ENCODE measurements at places on chromosomes 1 and 21. TPM values are rescaled to one million over a fixed set of nuclear protein-coding genes. Genes with fewer than 3 reads are reported as not detected.

Gene GFI1
- total RNA-seq: 3.1 TPM

Gene C1orf116
- 190 TPM for total RNA-seq

GRCh38 chr1:27858072-27858948 is 14.0 kb upstream of the THEMIS2 start:
- H3K27ac ChIP-seq: peak overlapping the region; percentile 57
- H3K27me3 ChIP-seq: no peaks in the 10 kb centered on the region
- no peaks in the 10 kb centered on the region for H3K36me3 ChIP-seq
- peak; percentile 91 for DNase-seq

DNA sequence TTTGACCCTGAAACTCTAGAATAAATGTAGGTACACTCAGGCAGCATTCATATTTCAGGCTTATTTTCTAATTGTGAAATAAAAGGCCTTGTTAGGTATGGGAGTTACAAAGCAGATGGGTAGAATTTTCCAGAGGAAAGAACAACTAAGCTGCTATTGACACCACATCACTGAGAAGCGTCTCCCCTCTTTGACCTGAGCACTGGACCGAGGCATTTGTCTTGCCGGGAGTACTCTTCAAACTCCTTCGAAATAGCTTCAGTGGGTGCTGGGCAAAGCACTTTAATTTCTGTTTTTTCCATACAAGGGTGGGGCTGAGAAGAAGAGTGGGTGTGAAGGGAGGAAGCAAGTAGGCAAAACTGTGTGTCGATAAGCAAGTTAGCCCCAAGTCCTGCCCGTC is 36.4 kb downstream of the ABCA4 start:
- no peak for DNase-seq
- no peaks in the 10 kb centered on the region for H3K27me3 ChIP-seq
- no peaks in the 10 kb centered on the region for H3K36me3 ChIP-seq
- H3K4me3 ChIP-seq: no peak overlapping the region
- no peaks in the 10 kb centered on the region for H3K4me1 ChIP-seq

DNA sequence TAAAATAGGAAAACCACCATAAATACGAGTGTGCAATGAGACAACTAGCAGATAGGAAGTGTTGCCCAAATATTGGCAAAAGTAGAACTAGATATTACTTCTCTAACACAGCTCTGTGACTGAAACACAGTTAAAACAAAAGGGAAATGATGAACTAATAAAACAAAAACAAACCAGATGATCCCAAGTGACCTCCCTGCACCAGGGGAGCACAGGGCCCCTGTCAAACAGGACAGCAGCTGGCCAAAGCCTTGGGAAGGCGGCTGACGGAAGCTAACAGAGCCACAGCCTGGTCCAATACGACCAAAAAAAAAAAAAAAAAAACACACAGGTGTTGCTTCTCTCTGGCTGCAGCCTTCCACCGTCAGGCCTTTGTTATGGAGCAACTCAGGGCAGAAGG is 17.8 kb downstream of the ZBTB17 start:
- H3K27me3 ChIP-seq: no peaks in the 10 kb centered on the region
- peaks cover 50% of the 10 kb centered on the region for H3K4me1 ChIP-seq
- H3K36me3 ChIP-seq: no peaks in the 10 kb centered on the region
- no peak overlapping the region for H3K4me3 ChIP-seq
- H3K27ac ChIP-seq: peak overlapping the region; percentile 56
- no peak for DNase-seq

DNA sequence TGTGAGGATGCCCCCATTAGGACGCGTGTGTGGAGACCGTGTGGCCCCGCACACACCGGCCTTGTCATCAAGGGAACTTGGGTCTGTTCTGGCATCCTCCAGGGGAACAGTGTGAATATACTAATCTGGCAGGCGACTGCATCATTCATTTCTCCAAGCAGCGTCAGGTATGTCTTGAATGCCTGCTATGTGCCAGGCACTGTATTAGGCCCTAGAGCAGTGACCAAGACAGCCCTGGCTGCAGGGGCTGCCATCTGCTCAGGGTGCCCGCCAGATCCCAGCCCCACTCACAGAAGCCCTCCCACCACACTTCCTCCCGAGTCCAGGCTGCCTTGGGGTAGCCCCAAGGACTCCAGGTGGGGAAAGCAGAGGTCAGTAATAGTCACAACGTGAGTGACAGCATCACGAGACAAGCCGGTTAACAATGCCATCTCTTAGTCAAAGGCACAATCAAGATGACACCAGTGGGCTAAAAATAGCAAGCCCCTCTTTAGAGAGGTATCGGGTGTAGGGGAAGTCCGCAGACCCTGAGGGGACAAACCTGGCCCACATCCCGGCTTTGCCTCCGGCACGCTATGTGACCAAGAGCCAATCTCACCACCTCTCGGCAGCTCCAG is 7.5 kb upstream of the LAPTM5 start:
- H3K4me3 ChIP-seq: no peak overlapping the region
- no peaks in the 10 kb centered on the region for H3K36me3 ChIP-seq
- no peaks in the 10 kb centered on the region for H3K4me1 ChIP-seq
- DNase-seq: no peak

DNA sequence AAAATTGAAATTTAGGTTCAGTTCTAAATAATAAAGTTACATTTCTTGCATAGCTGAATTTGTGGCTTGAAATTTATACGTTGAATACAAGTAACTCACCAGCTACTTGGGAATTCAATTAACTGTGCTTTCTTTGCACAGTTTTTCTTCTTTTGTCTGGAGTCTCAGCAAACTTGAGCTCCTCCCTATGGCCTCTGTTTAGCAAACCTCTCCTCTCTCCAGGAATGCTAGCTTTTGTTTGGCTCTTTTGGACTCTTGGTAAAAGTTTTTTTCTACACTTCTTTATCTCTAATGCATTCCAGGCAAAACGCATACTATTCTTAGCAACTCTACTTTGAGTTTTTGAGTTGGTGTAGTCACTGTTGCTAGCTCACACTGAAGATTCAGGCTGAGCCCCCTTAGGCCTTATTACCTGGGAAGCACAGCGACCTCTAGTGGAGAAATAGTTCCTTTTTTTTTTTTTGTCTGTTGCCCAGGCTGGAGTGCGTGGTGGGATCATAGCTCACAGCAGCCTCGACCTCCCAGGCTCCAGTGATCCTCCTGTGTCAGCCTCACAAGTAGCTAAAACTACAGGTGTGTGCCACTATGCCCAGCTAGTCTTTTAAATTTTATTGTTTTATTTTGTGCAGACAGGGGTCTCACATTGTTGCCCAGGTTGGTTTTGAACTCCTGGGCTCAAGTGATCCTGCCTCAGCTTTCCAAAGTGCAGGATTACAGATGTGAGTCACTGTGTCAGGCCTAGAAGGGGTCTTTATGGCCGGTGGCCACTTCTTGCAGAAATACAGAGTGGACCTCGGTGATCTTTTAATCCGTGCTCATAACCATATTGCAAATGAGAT is 61.7 kb downstream of the CASQ2 start:
- H3K4me1 ChIP-seq: no peaks in the 10 kb centered on the region
- DNase-seq: no peak
- no peaks in the 10 kb centered on the region for H3K36me3 ChIP-seq

DNA sequence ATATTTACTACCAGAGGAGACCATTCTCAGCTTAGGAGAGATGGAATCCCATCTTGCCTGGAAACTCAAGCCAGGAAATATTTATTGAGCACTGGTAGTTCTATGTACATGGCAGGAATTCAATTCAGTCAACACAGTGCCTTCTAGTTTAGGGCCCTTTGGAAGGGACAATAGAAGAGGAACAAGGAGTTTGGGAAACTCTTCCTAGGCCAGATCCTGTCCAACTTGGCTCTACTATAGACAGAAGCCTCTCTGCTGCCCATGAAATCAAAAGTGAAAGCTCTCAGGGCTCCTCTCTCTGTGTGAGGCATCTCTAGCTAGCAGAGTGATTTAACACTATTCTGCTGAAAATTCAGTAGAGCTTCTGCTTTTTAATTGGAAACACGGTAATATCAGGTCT is 244.6 kb upstream of the MAP1LC3C start:
- no peaks in the 10 kb centered on the region for H3K36me3 ChIP-seq
- peaks cover 17% of the 10 kb centered on the region for H3K4me1 ChIP-seq
- H3K27ac ChIP-seq: peak overlapping the region; percentile 51
- no peak for DNase-seq

DNA sequence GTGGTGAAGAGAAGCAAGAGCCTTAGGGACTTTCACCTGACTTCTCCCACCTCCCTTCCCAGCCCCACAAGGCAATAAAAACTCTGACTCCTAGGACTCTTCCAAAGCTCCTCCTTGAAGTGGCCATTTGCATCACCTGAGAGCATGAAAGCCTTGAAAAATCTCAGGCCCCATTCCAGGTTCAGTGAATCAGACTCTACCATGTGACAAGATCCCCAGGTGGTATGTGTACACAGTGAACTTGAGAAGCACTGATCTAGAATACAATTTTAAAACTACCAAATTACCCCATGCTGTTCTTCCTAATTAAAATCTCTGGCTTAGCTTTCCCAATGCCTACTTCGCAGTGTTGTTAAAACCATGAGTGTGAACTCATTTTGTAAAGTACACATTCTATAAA is 195.1 kb upstream of the SAMSN1 start:
- no peaks in the 10 kb centered on the region for H3K36me3 ChIP-seq
- no peaks in the 10 kb centered on the region for H3K27me3 ChIP-seq
- H3K4me3 ChIP-seq: no peak overlapping the region
- peaks cover 5% of the 10 kb centered on the region for H3K4me1 ChIP-seq
- peak; percentile 53 for DNase-seq

Gene IFI44
- total RNA-seq: 36.6 TPM

GRCh38 chr1:179169616-179170467 is 59.6 kb downstream of the ABL2 start:
- H3K4me1 ChIP-seq: no peaks in the 10 kb centered on the region
- no peak overlapping the region for H3K27ac ChIP-seq
- H3K27me3 ChIP-seq: no peaks in the 10 kb centered on the region
- H3K4me3 ChIP-seq: no peak overlapping the region
- H3K36me3 ChIP-seq: no peaks in the 10 kb centered on the region
- DNase-seq: no peak

Gene OR2L8
- not detected for total RNA-seq

- peak overlapping the region; percentile 24 for H3K4me3 ChIP-seq
- DNase-seq: peak; percentile 93
- H3K27ac ChIP-seq: peak overlapping the region; percentile 59
- peaks cover 23% of the 10 kb centered on the region for H3K4me1 ChIP-seq
- no peaks in the 10 kb centered on the region for H3K27me3 ChIP-seq
Observed at GRCh38 chr1:110084227-110085078, 14.0 kb upstream of the ALX3 start.

GRCh38 chr1:25642574-25643108 is 26.1 kb downstream of the MAN1C1 start:
- H3K27me3 ChIP-seq: no peaks in the 10 kb centered on the region
- no peaks in the 10 kb centered on the region for H3K36me3 ChIP-seq
- H3K4me1 ChIP-seq: peaks cover 18% of the 10 kb centered on the region
- H3K4me3 ChIP-seq: no peak overlapping the region

DNA sequence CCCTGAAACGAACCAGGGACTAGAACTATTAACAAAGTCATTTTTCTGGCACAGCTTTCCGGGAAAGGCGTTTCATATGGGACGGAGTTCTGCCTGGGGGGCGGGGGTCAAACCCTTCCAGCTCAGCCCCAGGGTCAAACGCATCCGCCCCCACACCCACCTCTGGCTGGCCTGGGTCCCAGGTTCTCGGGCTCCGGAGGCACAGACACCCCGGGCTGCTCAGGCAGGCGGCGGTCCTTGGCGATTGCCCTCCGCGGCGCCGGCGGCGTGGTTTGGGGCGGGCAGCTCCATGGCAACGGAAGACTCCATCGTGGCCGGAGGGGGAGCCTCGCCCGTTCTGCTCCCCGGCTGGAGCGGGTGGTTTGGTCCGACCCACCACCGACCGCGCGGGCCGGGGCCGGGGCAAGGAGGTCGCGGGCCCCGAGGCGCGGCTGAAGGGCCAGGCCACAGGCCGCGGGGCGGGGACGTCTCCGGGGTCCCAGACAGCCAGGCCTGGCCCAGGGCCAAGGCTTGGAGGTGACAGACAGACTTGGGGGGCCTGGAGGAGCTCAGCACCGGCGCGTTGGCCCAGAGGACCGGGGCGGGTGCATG is at the start of gene CFAP74:
CFAP74 (minus strand) TSS at position 246 of the 591 bp plus-strand sequence. CDS start 12,830 bp downstream, outside the sequence.
- peak; percentile 26 for DNase-seq
- peaks cover 6% of the 10 kb centered on the region for H3K4me1 ChIP-seq
- no peaks in the 10 kb centered on the region for H3K36me3 ChIP-seq
- no peak within 1 kb of the TSS for H3K27ac ChIP-seq
- no peak within 1 kb of the TSS for H3K4me3 ChIP-seq

DNA sequence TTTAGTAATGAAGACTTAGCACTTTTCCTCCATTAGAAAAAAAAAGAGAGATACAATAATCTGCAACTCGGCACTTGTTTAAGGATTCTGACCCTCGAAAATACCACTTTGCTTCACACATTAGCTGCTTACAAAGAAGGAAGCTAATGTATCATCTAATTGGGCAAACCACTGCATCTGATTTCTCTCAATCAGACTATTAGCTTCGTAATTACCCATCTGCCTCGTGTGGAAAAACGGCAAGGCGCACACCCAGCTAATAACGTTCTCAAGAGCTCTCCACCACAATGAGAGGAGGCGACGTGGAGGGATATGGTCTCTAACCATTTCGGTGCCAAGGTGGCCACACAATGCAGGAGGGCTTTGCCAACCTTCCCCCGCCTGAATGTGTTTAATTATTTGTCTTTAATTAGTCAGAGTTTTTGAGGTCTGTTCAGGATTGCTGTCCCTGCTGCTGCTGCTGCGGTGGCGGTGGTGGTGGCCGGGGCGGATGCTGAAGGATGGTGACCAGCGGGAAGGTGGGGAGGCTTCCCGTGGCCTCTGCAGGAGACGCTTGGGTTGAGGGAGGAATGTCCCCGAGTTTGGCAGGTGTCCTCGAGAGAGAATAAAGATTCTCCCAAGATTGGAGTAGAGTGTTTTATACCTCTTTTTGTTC is 374.5 kb downstream of the RPS6KC1 start:
- no peaks in the 10 kb centered on the region for H3K4me1 ChIP-seq
- H3K36me3 ChIP-seq: no peaks in the 10 kb centered on the region
- no peak overlapping the region for H3K27ac ChIP-seq
- no peaks in the 10 kb centered on the region for H3K27me3 ChIP-seq
- peak; percentile 44 for DNase-seq

- no peak overlapping the region for H3K4me3 ChIP-seq
- no peaks in the 10 kb centered on the region for H3K4me1 ChIP-seq
- H3K27me3 ChIP-seq: no peaks in the 10 kb centered on the region
- no peak for DNase-seq
- no peak overlapping the region for H3K27ac ChIP-seq
- H3K36me3 ChIP-seq: no peaks in the 10 kb centered on the region
Observed at GRCh38 chr1:208951908-208952307, 631.6 kb upstream of the CAMK1G start.

DNA sequence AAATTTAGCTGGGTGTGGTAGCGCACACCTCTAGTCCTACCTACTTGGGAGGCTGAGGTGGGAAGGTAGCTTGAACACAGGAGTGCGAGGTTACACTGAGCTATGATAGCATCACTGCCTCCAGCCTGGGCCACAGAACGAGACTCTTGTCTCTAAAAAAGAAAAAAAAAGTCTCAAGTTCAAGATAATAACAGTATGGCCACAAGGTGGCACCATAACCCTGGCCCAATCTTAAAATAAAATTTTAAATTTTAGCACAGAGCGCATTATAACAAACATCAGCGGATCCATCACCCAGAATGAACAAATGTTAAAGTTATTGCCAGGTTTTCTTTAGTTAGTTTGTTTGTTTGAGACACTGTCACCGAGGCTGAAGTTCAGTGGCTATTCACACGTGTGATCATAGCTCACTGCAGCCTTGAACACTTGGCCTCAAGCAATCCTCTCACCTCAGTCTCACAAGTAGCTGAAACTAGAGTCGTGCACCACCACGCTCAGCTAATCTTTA is 2.9 kb upstream of the HTR6 start:
- no peaks in the 10 kb centered on the region for H3K36me3 ChIP-seq
- H3K27me3 ChIP-seq: no peaks in the 10 kb centered on the region
